Stimulated activated CD8-positive, alpha-beta memory T cell treated with anti-CD3 and anti-CD28 coated beads, Interleukin-4, amount 100 ng/mL, for 48 hours (primary cell): ENCODE measurements at places on chromosomes 13 and 19.

DNA sequence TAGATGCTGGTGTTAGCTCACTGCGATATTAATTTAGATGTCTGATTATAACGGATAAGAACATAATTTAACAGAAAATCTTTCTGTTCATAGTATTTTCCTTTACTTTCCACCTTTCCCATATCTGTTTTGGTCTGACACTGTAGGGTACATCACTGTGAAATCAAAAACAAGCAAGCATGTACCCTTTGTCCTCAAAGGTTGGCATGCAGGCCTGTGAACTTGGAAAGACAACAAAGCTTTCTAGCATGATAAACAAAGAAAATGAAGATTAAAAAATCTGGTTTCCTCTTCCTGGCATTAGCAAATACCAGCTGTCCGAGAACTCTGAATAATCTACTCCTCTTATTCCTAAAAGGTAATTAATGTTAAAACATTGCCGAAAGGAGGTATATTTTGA lies 31.6 kb downstream of the THSD1 start:
- no peak for DNase-seq

- no peak for DNase-seq
Observed at GRCh38 chr13:69955271-69955670, 152.4 kb upstream of the ATXN8OS start.

DNA sequence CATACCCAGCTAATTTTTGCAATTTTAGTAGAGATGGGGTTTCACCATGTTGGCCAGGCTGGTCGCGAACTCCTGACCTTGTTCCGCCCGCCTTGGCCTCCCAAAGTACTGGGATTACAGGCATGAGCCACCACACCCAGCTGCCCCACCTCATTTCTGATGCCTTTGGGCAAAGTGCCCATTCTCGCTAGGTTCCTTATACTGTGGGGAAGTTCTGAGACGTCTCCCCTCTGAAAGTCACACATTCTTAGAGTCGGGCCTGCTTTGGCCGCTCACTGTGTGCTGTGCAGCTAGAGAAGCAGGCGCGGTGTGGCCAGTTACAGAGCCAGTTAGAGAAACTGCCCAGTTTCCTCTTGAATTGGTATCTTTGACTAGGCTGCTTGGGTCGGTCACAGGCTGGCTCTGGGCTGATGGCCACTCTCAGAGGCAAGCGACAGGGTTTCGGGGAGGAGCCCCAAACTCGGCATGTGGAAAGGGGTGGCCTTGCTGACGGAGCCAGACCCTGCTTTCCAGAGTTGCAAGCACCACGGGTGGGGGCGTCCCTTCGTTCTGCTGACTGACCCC lies 18.0 kb downstream of the PRAM1 start:
- DNase-seq = no peak

DNA sequence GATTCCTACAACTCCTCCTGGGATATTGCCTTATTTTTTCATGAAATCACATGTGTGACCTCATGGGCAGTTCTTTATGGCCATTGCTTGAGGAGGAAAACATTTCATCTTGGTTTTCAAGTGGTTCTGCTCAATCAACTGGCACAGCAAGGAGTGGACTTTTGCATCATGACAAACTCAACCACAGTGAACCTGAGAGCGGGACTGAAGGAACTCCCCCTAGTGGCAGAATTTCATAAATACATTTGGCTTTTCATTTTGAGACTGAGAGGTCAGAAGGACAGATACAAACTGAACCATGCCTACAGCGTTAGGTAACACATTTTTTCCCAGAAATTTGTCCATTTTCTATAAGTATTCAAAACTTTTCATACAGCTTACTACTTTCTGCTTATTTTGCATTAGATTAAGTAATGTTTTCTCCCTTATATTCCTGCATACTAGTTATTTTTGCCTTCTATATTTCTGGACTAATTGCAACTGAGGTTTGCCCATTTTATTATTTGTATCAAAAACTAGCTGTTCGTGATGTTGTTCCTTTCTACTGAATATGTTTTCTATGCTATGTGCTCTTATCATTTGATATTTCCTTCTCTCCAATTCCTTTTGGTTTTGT lies 13.4 kb upstream of the SIGLEC12 start:
- peak; percentile 38 for DNase-seq

DNA sequence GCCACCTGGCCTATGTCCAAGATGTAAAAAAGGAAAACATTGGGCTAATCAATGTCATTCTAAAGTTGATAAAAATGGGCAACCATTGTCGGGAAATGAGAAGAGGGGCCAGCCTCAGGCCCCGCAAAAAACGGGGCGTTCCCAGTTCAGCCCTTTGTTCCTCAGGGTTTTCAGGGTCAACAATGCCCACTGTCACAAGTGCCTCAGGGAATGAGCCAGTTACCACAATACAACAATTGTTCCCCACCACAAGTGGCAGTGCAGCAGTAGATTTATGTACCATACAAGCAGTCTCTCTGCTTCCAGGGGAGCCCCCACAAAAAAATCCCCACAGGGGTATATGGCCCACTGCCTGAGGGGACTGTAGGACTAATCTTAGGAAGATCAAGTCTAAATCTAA lies 112.5 kb downstream of the ZNF486 start:
- DNase-seq = no peak

DNA sequence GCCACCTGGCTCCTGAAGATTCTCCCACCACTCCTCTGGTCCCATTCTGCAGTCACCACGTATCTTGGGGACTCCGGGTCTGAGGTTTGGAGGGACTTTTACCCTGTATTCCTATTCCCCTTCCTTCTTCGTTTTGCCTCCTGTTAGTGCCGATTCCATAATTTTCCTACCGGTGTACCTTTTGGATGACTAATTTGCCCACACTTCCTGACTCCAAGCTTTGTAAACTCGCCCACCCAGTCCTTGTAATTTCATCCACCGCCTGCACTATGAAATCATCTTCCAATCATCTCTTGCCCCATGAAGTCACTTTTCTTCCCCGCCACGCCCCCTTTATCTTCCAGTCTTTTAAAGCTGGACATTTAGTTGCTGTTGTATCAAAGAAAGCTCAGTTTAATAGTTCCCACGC lies 572 bp downstream of the UCHL3 start:
- peak; percentile 55 for DNase-seq

GRCh38 chr13:73849292-73849691 lies 284.9 kb downstream of the KLF12 start:
- no peak for DNase-seq

- peak; percentile 51 for DNase-seq
Observed at GRCh38 chr19:16001481-16002312, 52.9 kb downstream of the OR10H4 start.

- DNase-seq = no peak
Observed at GRCh38 chr13:110531671-110532083, 29.8 kb downstream of the RAB20 start.

- peak; percentile 50 for DNase-seq
Observed at GRCh38 chr19:35451338-35452096, 3.5 kb downstream of the FFAR2 start.

DNA sequence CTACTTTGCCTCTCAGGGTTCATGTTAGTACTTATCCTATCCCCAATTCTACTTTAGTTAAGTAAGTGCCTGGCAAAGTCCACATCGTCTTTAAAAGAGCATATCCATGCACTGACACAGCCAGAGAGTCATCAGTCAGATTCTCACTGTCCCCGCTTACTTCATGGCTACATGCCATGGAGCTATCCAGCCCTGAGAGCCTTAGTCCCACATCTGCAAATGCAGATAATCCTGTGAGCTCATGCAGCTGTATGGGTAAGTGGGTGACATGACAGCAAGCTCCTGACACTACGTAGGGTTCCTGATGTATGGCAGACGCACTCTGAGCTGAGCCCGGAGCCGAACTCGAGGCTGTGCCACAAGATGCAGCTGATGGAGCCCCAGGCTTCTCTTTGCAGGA lies 661.5 kb downstream of the LIG4 start:
- no peak for DNase-seq

GRCh38 chr19:45440873-45441654 lies 17.3 kb upstream of the ERCC1 start:
- DNase-seq = no peak

DNA sequence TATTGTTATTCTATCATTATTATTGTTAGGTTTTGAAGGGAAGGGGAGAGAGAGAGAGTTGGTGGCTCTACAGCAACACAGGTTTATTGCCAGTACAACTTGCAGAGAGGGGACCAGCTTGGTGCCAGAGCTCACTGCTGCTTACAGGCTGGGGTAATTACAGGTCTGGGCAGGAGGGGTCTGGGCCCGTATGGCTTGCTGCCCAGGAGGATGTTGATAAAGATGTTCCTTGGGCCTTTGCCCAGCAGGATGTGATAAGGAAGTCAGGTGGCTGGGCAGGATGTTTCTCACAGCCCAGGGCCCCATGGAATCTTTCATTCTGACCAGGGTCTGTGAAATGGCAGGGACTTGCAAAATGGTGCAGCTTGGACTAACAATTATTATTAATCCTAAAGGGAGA lies 64.2 kb upstream of the ZNF599 start:
- DNase-seq = no peak

GRCh38 chr19:33734913-33735312 lies 61.8 kb upstream of the KCTD15 start:
- no peak for DNase-seq

DNA sequence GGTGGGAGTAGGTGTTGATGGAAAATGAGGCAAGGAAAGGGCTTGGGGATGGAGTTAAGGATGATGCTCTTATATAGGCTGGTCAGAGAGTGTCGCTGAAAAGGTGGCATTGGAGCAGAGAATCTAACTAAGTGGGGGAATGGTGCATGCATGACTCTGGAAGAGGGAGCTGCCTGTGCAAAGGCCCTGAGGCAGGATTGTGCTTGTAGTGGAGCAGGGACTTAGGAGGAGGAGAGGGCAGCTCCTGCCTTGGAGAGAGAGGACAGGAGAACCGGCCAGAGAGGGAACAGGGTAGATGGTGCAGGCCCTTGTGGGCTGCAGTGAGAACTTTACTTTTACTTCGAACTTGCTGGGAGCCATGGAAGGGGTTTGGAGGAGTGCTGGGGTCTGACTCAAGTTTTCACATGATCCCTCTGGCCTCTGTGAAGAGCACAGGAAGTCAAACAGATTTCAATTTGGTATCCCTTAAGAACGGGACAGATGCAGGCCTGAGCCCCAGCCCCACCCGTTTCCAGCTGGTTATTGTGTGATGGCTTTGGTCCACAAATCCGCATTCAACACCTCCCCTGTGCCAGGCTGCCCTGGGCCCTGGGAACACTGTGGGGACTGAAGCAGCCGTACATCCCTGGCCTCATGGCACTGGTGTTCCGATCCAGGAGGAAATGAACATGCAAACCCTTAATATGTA lies 7.0 kb downstream of the AP2A1 start:
- no peak for DNase-seq

DNA sequence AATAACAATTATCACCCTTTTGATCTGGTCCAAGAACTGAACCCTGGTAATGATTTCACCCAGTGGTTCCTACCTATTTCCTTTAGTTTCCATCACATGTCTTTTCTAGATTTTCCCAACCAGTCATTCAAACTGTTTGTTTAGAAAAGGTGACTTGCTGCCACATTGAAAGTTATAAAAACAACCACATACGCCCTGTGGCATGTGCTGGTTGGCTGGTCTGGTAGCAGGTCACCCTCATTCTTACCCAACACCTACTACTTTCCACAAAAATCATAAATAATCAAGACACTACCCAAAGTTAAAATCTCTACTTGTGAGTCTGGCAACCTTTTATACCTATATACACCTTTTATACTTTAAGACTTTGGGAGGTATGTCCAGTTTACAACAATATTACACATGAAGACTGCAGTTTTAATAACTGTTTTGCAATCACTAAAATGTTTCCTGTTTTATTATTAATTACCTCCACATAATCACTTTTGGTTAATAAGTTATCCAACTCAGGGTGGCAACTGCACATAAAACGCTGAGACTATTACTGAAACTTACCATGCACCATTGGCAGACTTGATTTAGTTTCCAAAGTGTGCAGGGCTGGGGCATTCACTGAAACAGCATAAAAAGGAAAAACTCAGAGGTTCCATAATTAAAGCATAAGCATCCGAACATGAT lies 38.9 kb downstream of the DZIP1 start:
- no peak for DNase-seq

DNA sequence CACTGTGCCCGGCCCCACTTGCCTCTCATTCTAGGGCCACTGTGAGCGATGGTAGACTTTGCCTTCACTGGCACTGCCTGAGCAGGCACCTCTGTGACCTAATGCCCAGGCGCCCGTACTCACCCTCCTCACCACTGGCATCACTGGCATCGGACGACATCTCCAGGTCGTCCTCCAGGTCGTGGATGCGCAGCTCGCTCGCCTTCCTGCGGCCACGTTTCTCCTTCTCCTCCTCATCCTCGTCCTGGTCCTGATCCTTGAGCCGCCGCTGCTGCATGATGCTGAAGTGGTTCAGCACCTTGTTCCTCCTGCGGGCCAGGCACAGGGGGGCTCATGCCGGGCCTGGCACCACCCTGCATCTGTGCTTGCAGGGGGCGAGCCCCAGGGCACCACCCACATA lies 7.5 kb upstream of the PSPN start:
- DNase-seq = no peak

DNA sequence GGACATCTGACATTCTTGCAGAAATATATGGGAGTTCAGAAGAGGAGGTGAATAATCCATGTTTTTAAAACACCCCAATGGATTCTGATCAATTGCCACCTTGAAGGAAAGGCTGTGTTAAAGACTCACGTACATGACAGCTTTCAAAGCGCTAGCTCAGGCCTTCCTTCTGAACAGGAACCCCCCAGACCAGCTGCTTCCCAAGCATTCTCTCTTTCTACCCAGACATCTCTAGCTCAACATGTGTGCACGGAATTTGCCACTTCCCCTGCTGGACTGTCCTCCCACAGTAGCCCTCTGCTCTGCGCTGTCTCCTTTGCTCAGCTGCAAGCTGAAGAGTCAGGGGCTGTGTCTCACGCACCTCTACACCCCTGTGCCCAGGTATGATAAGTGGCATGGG lies 54.5 kb downstream of the STK24 start:
- DNase-seq = no peak

DNA sequence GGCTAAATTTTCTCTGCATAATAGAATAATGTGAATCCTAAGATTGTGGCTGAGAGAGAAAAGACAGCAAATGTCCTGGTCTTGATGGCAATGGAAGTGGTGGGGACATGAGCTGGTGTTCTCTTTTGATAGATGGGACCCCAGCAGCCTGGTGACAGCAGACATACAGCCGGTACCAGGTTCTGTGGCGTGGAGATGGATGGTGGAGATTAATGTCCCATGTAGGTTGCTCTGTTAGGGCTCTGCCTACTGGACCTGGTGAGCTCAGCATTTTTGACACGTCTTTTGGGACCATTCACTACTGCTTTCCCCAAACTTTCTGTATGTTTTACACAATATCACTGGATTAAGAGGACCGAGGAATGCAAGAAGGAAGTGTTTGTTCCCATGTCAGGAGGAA lies 8.2 kb upstream of the SIGLEC14 start:
- no peak for DNase-seq

GRCh38 chr13:34462843-34463242 lies 479.2 kb upstream of the NBEA start:
- no peak for DNase-seq

- no peak for DNase-seq
Observed at GRCh38 chr13:65585346-65585745, 1644.8 kb downstream of the PCDH9 start.
